ENCODE measurements at places on chromosomes 2 and 18.

DNA sequence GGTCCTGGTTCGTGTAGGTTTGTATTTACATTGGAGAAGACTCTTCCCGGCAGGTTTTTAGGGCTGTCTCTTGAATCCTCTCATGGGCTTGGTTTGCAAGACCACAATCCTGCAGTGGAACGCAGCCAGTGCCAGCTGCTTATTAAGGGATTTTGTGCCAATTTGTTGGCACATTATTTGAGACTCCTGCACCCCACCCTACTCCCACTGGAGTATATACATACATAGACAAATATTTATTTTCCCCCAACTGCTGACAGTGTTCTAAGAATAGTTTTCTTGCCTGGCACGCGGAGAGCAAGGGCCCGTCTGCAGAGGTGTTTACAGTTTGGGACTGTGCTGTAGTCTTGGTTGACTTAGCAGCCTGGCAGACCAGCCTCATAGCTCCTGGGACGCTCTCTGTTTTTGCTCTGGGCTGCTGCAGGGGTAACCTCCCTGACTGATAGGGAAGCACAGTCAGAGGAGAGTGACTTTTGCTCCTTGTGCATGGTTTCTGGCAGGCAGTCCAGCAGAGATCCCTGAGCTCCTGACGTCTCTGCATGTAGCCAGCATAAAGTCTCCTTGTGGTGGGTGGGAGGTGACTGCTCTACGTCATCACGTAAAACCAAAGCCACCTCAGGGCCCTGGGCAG, 1.9 kb downstream of the LDLRAD4 start:
- no peak for DNase-seq

DNA sequence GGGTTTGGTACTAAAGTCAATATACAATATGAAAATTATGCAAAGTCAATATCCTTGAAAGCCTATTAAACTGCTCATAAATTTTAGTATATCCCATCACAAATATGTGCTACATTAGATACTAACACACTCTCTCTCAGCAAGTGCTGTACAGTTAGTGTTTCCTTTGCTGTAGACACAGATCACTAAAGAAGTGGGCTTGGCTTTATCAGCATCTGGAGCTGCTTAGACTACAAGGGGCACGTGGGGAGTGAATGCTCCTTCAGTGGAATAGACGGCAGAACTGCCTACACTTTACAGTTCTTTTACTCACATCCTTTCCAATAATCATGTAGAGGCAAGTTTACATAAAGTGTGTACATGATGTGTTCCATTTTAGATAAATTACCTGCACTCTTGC, 26.0 kb upstream of the EFEMP1 start:
- DNase-seq, result no peak

DNA sequence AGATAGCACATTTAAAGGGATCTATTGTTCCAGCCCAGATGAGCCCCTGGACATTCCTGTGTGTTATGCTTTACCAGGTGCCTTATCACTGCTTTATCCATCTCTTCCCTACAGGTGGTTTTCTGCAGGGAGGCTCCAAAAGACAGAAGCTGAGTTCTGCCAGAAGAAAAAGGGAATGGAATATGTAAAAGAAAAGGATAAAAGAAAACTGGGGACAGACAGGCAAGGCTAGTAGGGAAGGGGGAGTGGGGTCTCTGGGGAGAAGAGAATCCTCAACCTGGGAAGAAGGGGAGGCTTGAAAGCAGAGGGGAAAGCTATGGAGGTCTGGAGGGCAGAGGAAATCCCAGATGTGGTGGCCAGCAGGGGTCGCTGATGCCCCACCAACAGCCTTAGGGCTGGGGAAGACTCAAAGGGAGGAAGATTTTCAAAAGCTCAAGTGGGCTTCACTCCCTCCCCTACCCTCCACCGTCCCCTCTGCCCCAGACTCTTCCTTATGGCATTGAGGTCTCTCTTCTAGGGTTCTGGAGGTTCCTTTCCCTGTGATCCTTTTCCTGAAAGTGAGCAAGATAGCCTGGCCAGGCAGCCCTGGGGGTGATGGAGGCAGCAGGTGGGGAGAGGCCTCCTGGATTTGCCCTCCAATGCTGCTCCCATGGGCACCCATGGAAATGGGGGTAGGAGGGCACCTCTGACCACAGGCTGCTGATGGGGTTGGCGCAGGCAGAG, 178.1 kb upstream of the PKDCC start:
- peak; percentile 80 for DNase-seq

GRCh38 chr2:21165350-21165749, 41.6 kb downstream of the TDRD15 start:
- no peak for DNase-seq

DNA sequence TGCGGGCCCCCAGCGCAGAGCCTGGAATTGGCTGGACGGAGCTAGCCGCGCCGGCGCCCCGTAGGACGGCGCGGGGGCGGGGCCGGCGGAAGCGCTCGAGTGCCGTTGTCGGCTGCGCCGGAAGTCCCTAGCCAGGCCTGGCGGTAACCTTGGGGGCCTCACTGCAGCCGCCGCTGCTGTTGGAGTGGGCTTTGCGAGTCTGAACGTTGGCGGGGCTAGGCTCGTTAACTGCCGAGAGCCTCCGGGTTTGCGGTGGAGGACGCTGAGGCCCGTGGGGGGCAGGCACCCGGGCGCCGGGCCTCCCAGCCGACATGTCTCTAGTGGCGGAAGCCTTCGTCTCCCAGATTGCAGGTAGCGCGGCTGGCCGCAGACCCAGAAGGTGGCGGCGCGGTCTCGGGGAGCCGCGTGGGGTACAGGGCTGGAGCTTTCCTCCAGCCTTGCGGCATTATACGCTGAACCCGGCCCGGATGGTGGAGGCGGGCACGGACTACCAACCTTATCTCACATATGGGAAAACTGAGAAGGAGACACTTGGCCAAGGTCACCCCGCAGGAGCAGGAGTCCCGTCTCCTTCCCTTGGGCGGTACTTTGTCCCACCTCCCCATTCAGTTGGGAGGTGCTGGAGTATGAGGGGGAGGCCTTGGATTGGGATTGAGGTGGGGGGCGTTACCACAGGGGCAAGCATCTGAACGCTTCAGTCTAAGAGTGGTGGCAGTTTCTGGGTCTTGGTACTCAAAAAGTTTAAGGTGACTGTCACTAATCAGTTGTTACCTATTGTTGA, at the start of gene MTX2:
Gene MTX2 (plus strand): TSS at position 124 of the 781 bp plus-strand sequence. CDS start 188 bp downstream, at position 312.
- DNase-seq, result peak; percentile 82

- DNase-seq, result no peak
Observed at GRCh38 chr2:8462899-8463648, 218.8 kb upstream of the ID2 start.

DNA sequence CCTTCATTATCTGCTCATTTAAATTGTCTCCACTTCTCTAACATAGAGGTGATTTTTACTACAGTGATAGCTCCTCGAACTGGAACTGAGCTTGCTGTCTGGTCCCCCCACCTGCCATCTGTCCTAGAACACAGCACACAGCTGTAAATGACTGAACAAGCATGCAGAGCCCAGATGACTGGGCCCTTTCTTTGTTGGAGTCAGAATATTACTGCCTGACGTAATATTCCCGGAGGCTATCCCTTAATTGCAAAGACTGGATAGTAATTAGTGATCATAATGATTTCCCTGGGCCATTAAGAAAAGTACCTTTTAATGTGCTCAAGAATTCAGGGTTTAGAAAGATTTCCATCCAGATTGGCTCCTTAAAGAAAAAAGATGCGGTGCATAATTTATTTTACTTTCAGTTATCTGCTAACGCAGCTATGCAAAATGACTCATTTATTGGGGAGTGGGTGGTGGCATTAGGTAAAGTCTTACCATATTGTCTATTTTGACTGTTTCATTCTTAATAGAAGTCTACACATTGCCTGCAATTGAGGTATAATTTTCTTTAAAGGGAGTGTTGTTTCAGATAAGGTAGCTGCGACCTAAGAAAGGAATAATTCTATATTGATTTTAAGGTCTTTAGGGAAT, 84.4 kb downstream of the MAP4K4 start:
- no peak for DNase-seq

DNA sequence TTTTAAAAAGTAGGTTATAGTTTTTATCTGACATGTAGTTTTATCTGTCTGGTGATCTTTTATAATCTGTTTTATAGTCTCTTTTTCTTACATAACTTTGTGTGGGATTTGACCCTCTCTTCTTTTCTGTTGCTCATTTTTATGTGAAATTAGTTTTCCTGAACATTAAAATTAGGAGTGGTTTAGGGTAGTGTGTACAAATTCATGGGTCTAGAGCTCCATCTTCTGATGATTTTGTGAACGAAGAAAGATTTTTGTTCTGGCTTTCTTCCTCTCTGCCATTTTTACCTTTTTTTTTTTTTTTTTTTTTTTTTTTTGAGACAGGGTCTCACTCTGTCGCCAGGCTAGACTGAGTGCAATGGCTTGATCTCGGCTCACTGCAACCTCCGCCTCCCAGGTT, 46.6 kb downstream of the SLC30A6 start:
- DNase-seq, result no peak

DNA sequence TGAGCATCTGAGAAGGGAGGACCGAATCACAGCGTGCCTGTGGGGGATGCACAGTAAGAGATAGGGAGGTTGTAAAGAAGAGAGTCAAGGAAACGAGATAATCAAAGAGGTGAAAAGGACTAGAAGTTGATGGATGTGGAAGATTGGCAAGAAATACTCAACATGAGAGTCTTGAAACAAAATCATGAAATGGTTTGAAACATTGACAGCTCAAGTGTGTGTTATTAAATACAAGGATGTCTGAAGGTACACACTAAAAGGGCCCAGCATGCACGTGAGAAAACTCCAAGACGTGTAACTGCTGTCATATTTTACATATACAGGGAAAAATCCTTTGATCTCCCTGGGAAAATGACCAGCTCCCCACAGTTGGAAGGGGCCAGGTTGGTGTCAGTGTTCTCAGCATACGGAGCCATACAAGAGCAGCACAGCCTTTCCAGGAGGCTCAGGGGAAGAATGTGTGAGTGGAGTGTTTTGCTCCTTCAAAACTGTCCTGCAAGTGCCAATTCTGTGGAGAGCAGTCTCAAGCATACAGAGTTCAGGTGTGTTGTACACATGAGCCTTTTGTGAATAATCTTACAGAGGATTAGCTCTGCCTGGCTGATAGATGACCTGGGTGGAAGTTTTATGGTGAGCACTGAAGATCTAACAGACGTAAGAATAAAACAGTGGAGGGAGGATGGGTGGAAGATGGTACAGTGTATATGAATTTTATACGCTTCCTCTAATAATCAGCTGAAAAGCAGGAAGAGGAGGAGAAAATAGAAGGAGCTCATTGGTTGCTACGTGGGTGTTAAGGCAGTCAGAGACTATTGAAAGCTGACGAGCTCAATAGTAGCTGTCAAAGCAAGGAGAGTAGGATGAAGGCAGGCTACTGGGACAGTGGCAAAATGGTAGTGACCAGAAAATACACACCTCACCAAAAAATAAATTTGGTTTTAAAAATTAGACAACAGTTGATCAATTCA, 126.8 kb downstream of the ATP9B start:
- DNase-seq, result no peak

DNA sequence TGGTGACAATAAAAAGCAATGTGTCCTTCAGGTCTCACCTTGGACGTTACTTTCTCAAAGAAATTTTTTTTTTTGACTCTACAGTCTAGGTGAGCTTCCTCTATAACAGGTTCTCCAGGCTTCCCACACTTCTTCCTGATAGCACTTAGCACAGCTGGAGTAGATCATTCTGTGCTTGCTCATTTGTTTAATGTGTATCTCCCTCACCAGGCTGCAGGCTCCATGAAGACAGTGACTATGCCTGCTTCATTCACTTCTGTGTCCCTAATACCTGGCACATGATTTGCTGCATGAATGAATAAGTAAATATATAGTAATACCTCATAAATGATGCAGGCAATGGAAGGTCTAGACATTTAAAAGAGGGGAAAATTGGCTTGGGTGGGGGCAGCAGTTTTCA, 109.9 kb upstream of the CD302 start:
- no peak for DNase-seq

- DNase-seq, result no peak
Observed at GRCh38 chr2:74982577-74982976, 24.1 kb downstream of the POLE4 start.

DNA sequence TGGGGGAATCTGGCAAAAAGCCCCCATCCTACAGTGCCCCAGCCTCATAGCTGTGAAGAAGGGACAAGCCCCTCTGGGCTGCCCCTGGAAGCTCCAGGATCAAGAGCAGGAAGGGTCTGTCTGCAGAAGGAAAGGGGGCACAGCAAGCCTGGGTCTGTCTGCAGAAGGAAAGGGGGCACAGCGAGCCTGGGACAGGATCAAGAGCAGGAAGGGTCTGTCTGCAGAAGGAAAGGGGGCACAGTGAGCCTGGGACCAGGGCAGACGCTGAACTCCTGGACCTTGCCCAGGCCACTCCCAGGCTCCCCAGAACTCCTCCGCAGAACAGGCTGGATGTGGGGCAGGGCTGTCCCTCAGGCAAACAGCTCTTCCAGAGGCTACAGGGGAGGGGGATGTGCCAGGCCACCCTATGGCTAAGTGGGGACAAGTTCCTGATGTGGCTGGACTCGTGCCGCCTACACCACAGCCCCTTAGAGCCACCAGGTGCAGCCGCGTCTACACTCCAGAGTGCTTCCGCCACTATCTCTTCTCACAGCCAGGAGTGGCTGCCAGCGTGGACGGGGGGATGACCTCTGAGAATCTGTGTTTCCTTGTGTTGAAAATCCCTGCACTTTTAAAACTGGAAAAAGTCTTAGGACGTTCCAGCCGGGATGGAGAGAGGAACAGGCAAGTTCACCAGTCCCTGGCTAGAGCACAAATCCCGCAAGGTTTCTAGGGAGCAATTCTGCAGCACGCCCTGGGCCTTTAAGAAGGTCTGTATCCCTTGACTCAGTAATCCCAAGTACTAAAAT, 20.8 kb downstream of the KIF1A start:
- no peak for DNase-seq

GRCh38 chr2:102137138-102137537, 5.4 kb upstream of the IL1R1 start:
- DNase-seq, result peak; percentile 57

DNA sequence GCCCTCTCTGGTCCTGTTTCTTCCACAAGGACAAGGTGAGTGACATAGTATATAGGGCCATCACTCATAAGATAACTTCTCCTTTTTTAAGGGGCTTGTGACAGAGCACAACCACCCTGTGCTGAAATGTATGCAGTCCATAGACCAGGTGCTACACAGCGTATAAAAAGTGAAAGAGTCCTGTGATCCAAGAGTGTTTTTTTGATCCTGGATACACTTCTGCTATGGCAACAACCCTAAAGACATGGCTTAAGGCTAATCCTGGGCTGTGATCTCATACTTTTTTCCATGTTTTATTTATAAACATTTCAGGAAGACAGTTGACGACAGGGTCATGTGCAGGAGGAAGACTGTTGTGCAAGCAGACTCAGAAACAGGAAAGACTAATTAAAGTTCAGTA, 400.5 kb upstream of the TCF4 start:
- no peak for DNase-seq

DNA sequence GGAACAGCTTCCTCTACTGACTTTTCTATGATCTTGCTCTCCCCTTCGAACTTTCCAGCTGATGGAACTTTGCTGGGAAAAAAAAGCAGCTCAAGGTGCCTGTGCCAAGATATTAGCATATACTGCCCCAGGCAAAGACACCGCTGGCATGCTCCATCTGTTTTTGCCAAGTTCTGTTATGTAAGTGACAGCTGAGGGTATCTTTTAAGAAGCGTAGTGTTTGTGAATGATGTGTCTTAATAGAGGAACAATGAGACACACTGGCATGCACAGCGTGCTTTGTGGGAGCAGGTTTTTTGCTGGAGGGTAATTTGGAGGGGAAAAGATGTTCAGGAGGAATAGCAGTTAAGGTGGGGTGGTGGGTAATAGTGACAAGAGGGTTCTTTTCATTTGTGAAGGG, 47.8 kb downstream of the SLC4A3 start:
- no peak for DNase-seq
